ENCODE measurements at places on chromosomes 3 and 15.

DNA sequence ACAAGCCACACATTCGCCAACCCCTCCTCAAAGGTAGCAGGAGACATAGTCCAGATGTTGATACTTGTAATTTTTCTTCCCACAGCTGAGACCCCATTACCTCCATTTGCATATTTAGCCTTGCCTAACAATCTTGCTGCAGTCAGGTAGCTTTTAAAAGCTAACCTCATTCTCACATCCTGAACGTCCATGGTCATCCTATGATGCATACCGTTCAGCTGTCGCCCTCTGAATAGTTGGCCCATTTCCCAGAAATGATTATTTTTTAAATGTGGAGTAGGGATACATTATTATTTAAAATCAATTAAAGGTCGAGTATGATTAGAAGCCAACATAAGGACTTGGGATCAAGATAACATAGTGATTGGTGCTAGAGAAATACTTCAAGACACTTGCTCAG lies 165.0 kb downstream of the MEX3B start:
- no peak for DNase-seq

GRCh38 chr3:172848910-172849309 lies 98.4 kb downstream of the ECT2 start:
- DNase-seq: peak; percentile 43

GRCh38 chr3:25662736-25663320 lies 1.9 kb downstream of the TOP2B start:
- no peak for DNase-seq

GRCh38 chr3:13638927-13639326 lies 90.0 kb downstream of the FBLN2 start:
- no peak for DNase-seq

DNA sequence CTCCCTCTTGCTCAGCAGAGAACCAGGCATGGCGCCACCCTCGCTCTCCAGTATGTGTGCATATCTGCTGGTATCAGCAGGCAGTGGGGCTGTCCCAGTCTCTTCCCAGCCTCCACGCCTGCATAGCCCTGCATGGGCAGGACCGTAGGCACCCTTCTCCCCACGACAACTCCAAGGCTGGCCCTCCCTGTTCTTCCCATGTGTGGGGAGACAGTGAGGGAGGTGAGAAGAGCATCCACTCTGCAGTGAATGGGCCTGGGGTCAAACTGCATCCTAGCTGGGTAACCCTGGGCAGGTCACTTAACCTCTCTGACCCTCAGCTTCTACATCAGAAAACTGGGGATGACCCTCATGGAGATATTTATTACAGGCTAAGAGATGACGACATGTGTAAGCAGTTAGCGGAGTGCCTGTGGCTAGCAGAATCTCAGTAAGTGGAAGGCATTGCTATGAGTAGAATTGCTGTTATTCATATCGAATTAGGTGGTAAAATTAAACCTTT lies 13.3 kb upstream of the SSUH2 start:
- DNase-seq: peak; percentile 72

DNA sequence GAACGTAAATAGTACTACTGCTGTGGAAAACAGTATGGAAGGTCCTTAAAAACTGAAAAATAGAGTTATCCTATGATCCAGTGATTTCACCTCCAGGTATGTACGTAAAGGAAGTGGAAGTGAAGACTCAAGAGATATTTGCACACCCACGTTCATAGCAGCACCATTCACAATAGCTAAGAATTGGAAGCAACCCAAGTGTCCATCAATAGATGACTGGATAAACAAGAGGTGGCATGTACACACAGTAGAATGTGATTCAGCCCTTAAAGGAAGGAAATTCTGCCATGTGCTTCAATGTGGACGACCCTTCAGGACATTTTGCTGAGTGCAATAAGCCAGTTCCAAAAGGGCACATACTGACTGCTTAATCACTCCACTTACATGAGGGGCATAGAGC lies 188.3 kb downstream of the APBA2 start:
- DNase-seq: no peak

- no peak for DNase-seq
Observed at GRCh38 chr3:174675406-174675805, 183.7 kb upstream of the NAALADL2 start.

- peak; percentile 78 for DNase-seq
Observed at GRCh38 chr3:50189274-50189673, 2.1 kb upstream of the GNAT1 start.

- no peak for DNase-seq
Observed at GRCh38 chr3:186843039-186843432, 526 bp downstream of the ADIPOQ start.

DNA sequence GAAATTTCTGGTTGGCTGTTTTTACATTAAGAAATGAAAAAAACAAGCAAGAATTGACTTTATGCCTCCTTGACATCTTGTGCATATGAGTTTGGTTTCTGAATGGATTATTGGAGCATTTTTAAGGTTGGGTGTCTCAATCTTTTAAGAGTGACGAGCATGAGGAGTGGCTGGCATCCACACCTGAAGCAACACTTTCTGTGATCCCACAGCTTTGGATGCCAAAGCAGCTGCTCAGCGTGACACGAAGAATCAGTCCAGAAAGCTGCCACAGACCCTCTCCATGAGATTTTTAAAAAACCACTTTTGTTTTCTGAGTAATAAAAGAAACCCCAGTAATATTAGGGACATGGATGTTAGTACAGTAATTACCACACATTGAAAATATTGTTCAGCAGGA lies 154.5 kb downstream of the KLF13 start:
- DNase-seq: no peak

GRCh38 chr3:31868236-31868635 lies 112.8 kb downstream of the OSBPL10 start:
- no peak for DNase-seq

DNA sequence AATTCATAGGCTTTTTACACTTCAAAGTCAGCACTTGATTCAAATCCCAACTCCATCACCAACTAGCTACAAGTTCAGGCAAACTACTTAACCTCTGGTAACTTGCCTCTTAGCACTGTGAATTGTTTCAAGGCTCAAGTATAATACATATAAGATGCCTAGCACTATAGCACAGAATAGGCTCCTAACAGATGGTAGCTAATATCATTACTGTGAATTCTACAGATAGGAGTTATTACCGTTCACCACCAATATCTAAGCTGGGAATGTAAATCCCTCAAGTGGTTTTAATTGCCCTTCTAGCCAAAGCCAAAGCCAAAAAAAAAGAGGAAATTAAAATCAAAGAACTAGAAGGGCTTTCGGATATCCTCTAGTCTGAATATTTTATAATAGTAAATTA lies 15.4 kb downstream of the DLG1 start:
- DNase-seq: no peak

DNA sequence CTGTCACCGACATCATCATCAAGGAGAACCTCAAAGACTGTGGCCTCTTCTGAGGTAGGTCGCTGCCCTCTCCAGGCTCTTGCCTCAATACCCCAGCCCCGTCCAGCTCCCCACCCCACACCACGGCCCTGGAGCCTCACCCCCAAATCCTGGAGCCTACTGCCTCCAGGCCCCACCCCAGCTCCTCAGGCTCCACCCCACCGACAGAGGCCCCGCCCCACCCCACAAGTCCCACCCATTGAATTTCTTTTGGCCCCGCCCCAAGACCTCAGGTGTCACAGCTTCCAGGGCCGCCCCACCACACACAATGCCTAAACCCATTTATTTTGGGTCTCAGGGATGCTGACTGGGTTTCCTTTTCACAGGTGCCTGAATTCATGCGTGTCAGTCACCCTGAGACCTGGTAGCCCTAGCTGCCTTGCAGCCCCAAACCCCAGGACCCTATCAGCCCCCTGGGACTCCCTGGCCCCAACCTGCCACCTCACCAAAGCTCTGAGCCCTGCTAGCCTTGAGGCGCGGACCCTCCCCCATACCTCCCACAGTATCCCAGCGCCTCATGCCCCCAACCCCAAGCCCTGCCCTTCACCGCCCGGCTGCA lies 3.6 kb downstream of the GNAT1 start:
- no peak for DNase-seq

DNA sequence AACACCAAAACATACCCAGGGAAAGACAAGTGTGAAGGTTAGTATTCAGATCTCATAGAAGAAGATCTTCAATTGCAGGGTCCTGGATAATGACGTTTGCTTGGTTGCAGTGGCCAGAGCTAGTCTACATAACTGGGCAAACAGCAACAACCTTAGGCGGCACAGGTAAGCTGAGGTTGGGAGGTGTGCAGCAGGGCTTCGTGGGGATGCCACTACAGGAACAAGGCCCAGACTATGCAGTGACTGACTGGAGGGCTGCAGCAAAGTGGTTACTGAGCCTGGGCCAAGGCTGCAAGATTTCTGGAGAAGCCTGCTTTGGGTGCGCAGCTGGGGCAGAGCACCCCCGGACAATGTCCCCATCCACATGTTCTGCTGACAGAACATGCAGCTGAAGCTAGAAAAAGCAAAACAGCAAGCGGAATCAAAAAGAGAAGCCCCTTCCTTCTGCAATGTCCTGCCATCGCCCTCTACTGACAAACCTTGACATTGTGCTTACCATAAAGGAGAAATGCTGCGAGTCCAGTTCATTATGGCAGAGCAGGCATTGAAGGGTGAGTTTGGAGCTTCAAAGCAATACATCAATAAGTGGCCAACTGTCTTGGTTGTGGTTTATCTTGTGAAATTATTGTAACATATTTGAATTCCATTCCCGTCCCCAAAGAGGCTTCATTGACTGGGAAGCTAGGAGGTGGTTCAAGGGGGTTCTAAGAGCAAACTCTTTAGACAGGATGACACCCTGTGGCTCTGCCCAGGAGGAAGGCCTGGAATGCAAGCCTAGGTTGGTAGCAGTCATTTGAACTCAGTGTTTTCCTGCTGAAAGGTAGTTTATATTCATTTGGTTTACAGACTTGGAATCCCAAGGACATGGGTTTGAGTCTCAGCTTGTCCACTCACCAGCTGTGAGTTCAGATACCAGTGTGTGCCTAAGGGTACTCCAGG lies 217.0 kb downstream of the PDCD6IP start:
- DNase-seq: no peak

DNA sequence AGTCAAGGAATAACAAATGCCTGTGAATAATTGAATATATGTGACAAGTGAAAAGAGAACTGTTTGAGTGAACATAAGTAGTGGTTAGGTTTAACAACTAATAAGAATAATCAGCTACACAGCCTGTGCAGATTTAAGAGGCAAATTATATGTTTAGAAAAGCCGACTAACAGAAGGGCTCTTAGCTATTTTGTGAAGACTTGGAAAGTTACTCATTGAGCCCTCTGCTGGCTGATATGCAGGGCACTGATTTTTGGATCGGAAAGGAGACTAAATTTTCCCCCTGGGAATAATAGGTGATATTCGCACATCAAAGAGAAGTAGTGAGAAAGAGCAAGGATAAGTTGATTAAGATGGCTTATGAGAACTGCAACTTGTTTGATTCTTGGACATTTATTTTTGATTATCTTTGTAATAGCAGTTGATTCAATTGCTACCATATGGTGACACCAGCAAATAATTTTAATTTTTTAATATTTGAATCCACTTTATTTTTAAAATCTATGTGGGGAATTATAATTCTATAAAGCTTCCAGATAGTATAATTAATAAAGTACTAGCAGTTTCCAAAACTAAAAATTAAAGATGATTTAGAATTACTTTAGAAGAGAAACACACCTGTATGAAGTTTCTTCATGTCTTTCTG lies 156.2 kb downstream of the NLGN1 start:
- DNase-seq: peak; percentile 48

GRCh38 chr3:195123281-195123691 lies 147.7 kb downstream of the XXYLT1 start:
- no peak for DNase-seq

DNA sequence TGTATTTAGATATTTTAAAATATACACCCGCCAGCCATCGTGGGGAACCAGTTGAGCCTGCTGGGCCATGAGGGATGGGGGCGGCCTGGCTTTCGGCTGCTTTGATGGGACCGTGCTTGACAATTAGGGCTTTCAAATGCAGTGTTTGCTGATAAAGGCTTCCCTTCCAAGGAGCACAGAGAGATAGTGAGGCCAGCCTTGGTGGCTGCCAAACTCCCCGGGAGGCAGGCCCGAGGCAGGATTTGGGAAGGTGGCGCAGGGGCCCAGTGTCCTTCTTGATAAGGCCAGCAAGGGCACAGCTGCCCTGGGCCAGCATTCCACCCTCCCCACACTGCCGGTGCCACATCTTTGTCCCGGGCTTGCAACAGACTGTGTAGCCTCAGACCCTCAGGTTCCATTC lies 75.6 kb downstream of the LINGO1 start:
- DNase-seq: no peak

- no peak for DNase-seq
Observed at GRCh38 chr15:74213858-74214284, 11.3 kb upstream of the STRA6 start.

GRCh38 chr3:104102386-104102785 lies 1264.3 kb upstream of the ALCAM start:
- peak; percentile 64 for DNase-seq

DNA sequence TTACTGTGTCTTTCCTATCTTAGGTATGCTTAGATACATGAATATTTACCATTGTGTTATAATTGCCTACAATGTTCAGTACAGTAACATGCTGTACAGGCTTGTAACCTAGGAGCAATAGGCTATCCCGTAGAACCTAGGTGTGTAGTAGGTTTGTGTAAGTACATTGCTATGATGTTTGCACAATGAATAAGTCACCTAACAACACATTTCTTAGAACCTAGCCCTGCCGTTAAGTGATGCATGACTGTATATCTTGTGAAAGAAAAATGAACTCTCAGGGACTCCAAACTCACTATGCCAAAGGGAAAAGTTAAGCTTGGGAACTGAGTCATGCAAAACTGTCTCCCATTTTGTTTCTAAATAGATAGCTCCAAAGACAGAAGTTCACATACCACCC lies 91.5 kb upstream of the ACP3 start:
- no peak for DNase-seq

DNA sequence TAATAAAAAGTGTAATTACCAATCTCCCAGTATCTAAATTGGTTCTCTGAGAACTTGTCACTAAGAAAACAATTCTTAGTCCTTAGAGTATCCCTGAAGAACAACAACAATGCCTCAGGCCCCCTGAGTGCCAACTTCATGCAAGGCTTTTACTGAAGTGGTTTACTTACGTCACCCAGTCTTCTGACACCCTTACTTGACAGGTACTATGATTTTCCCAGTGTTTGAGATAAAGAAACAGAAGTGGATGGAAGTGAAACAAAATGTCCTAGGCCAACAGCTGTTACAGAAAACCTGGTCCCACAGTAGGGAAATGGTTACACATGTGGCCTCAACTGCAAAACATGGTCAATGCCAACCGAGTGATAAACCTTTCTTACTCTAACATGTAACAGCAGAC lies 331.1 kb downstream of the FOXP1 start:
- no peak for DNase-seq

GRCh38 chr15:40249477-40250303 lies 10.8 kb downstream of the PAK6 start:
- DNase-seq: peak; percentile 68

DNA sequence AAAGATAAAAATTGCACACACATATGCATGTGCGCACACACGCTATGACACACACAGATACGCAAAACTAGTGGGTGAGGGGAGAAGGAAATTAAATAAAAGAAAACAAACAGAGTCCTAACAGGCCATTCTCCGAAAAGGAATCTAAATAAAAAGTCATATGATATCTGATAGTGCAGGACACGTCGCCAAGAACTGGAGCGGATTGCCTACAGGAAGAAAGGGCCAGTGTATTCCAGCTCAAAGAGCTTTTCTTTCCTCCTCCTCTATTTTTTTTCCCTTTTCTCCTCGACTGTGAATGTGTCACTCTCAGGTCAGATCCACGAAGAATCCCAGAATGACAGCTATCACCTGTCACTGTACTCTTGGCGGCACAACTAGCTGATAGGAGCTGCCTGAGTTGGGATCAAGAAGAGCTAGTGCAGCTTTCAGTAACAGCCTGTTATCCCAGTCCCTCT lies 157.8 kb downstream of the TIGIT start:
- DNase-seq: peak; percentile 37

Measured in A172 (cell line).